ENCODE measurements at places on chromosomes 1 and 21. TPM values are rescaled to one million over a fixed set of nuclear protein-coding genes. Genes with fewer than 3 reads are reported as not detected.

CHIA gene
- total RNA-seq = not detected

L1TD1 gene
- not detected for total RNA-seq

LAMTOR2 gene
- 61.9 TPM for total RNA-seq

IFI6 gene
- total RNA-seq = 12.3 TPM

MYOCOS gene
- not detected for total RNA-seq

LINGO4 gene
- not detected for total RNA-seq

KCND3 gene
- not detected for total RNA-seq

CAMK1G gene
- total RNA-seq = not detected

ASTN1 gene
- not detected for total RNA-seq

THEM4 gene
- total RNA-seq = 31.7 TPM

PARK7 gene
- 583 TPM for total RNA-seq

NHLH1 gene
- 0.38 TPM for total RNA-seq

PLA2G2F gene
- total RNA-seq = not detected

ABCG1 gene
- 3.8 TPM for total RNA-seq

GFI1 gene
- 70.9 TPM for total RNA-seq

CR1 gene
- 4.2 TPM for total RNA-seq

NBPF6 gene
- total RNA-seq = not detected

BRINP2 gene
- total RNA-seq = not detected

IPP gene
- 18.3 TPM for total RNA-seq

FCRL6 gene
- total RNA-seq = 1.5 TPM

VHLL gene
- total RNA-seq = not detected

MAP1LC3C gene
- total RNA-seq = not detected

GJB3 gene
- not detected for total RNA-seq

RGS16 gene
- total RNA-seq = 58.9 TPM

SPATA21 gene
- not detected for total RNA-seq

MMP23B gene
- total RNA-seq = 2.9 TPM

GRHL3 gene
- 0.29 TPM for total RNA-seq

MPL gene
- total RNA-seq = not detected

CHIT1 gene
- total RNA-seq = not detected

SPRR2G gene
- not detected for total RNA-seq

SPATA46 gene
- not detected for total RNA-seq

All from CD8-positive, alpha-beta memory T cell (primary cell).